ENCODE measurements at places on chromosomes 7 and 10.

- no peak for DNase-seq
Observed at GRCh38 chr10:3339121-3339520, 166.5 kb upstream of the PITRM1 start.

- no peak for DNase-seq
Observed at GRCh38 chr10:6395606-6396005, 184.5 kb downstream of the PRKCQ start.

DNA sequence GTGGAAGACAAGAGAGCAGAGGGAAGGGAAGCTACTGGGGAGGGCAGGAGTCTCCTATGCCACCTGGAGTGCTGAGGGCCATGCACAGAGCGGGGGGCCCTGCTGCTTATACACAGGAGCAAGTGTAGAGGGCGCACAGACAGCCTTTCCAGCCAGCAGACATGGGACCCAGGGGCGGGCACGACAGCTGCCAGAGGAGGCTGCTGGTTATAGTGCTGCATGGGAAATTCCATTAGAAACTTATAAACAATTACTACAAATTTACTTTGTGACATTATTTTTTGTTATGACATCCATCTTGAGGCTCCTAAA lies 90.5 kb downstream of the WDFY4 start:
- DNase-seq: no peak

- no peak for DNase-seq
Observed at GRCh38 chr7:135769005-135769802, 20.6 kb upstream of the FAM180A start.

- DNase-seq: no peak
Observed at GRCh38 chr7:151520419-151521261, 945 bp upstream of the RHEB start.

GRCh38 chr7:1020849-1021251 lies 23.5 kb upstream of the GPR146 start:
- no peak for DNase-seq

DNA sequence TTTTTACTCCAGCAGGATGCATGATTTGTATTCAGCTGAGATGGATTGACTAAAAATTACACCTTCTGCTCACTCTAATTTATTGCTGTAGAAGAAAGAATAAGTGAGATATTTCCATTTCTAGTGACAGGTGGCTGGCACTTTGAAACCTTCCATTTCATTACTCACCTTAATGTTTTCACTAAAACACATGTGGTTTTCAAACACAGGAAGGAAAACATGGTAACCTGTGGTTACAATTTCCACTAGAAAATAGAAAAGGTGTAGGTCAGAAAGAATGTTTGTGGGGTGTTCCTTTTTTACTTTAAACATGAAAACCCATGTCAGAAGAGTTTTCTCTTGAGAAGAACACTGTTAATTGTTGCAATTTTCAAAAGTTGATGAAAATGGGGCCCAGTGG lies 12.0 kb upstream of the PRKCQ start:
- no peak for DNase-seq

DNA sequence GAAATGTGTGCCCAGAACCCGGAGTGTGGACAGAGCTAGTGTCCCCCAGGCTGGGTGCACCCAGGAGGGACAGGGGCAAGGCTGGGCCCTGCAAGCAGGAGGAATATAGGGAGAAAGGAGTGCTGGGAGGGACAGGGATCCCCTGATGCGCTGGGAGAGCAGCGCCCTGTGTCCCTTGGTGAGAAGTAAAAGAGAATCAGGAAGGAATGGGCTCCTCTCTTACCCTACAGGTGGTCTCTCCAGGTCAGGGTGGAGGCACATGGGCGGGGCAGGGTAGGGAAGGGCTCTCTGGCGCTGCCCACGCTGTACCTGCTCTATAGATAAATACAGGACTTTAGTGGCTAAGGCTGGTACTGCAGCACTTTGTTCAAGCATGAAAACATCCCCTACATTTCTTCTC lies 753.8 kb downstream of the GRID1 start:
- DNase-seq: no peak

DNA sequence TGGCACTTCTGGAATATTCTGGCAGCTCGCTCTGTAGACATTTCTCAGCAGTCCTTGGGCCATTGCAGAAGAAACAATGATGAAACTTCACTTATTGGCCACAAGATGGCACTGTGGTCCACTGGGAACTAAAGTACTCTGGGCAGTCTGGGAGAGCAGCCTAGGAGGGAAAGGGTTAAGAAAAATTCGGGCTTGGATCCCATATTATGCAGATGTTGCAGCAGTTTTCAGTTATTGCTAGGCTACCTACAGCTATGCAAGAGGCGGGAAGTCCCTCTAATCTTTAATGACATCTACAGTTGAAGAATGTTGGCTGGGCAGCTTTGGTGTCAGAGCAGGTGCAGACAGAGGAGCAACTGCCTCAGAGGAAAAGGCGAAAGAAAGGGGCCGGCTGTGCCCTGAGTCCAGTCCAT lies 201.7 kb upstream of the PRSS58 start:
- DNase-seq: peak; percentile 89

Data from fibroblast of the aortic adventitia (primary cell).